ENCODE measurements at places on chromosomes 4 and X.

DNA sequence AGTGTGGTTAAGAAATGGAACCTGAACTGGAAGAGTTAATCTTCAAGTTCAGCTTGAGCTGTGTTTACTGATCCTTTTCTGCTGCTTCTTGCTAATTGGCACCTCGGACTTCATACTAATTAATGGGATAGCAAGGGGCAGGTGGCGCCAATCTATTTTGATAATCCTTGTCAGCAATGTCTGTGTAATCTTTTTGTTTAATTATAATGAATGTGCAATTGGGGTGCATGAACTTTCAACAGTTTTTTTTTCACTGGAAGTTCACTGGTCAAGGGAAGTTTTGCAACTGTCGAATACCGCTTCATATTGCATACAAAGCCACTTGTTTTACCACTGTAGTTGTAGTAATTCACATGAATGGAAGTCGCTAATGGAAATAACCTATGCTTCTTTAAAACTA lies 261.0 kb downstream of the BMPR1B start:
- no peak for DNase-seq

- DNase-seq = no peak
Measured at GRCh38 chrX:83916525-83916924, 55.6 kb downstream of the CYLC1 start.

- no peak for DNase-seq
Measured at GRCh38 chr4:174592256-174592984, 70.1 kb upstream of the HPGD start.

DNA sequence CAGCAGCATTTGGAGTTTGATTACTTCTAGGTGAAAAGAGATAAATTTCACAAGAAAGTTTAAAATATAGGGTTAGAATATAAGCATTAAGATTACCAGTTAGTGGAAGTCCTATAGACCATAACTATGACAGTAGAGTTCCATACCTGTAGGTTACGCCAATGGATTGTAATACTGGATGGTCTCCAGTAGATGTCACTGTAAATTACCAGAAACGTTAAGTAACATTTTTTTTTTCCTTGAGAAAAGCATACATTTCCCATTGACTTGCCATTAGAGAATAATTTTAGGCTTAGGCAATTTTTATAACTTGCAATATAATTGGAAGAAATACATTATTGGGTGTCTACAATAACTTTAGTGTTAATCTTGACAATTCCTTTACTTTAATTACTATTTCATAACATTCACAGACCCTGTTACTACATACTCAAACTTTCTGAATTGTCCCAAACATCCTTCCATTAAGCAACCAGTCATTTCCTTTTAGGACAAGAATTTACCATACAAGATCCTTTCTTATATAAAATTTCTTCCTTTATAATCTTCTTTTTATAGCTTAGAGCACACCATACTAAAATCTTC lies 304.1 kb upstream of the TECRL start:
- DNase-seq = no peak

DNA sequence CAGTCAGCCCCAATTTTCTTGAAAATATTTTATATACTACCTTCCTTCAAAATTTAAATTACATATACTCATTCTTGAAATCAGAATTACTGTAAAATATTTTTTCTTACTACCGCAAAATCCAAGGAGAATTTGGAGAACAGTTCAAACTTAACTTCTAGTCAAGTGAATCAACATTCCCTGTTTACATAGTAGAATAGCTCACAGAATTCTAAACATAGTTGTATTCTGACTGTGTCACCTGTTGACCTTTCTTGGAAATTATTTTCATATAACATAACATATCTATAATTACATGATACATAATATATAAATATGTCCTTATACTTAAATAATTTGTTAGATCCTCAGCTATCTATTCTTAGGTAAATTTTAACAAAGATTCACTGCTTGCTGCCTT lies 31.0 kb upstream of the FGF5 start:
- no peak for DNase-seq

- no peak for DNase-seq
Measured at GRCh38 chrX:15881381-15881897, 26.8 kb upstream of the AP1S2 start.

DNA sequence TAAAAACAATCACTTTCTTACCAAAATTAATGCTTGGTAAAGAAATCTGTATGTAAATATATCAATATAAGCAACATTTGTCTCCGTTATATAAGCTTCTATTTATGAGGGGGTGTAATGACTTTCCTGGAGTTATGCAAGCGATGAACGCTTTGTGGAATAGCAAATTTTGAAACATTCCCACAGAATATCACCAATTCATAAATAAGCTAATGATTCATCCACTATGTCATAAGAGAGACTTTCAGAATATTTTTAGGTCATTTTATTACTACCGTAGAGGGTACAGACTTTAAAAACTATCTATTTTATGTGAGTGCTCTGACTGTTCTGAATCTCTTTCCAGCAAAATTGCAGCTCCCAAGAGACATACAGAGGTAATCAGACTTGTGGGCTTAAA lies 179.5 kb upstream of the FTHL17 start:
- DNase-seq = no peak

DNA sequence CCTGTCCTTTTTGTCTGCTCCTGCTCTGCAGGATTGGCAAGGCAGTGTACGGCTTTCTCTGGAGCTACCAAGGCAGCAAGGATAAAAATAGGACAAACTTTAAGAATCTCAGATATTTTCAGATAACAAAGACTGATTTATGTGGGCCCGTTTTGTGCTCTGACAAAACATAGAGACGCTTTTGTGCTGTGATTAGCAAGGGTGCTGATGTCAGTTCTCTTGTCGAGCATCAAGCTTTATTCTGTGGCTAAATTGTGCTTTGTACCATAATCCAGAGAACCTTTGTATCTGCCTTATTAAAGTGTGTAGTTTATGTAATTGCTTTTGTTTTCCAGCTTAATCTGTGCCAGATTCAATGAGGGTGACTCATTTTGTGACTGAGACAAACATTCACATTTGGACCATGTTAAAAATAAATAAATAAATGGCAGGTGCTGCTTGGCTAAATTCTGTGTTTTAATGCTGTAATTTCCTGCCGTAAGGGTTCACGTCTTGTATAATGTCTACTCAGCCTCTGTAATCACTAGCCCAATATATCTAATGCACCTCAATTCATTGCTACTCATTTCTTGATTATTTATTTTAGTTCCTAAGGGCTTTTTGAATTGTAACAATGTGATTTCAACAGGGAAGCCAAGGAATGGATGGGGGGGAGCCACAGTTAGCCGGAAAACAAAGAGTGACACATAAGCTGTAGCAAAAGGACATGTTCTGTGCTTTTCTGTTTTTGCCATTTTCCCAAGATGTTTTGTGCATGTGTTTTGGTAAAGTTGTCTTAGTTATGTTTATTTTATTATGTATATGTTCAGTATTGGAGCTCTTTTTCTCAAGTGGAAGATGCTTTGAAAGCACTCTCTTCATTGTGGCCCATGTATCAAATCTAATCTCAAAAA lies 75.1 kb downstream of the GAB1 start:
- no peak for DNase-seq

GRCh38 chr4:54541426-54542118 lies 116.2 kb upstream of the KIT start:
- no peak for DNase-seq

DNA sequence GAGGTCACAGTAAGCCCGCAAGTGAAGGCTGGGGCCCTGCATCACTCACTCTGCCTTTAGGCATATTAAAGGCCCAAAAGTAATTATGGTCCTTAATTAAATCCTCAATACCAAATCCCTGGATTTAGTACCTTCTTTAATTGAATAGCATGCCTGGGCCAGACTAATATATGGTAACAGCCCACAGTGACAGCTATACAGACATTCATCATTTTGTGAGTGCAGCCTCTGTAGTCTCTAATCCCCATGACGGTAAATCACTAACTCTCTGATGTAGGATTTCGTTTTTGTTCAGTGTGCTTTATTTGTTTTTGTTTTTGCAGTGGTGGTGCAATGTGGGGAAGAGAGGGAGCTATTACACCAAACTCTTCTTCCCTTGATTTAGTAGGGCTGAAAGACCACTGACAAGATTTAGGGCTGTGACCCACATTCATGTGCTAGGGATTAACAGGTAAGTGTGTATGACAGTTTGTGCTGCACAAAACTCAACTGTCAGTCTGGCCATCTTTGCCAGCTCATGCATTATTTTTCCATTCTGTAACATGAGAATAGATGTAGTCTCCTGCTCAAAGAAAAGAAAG lies 60.6 kb upstream of the SLC39A8 start:
- no peak for DNase-seq

DNA sequence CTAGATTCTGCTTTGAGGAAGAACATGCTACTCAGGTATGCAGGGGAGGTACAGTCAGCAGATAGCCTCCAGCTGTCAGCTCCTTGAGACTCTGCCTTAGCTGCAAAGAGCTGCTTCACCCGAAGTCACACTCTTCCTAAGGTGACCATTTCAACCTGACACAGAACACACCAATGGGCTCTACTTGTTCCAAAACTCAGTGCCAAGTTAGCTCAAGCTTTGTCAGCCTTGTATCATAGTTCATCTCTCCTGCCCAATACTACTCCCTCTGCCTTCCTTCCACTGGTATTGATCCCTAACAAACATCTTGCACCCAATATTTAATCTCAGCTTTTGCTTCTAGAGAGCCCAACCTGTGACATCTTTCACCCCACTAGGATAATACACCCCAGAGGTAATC lies 7.8 kb upstream of the SMARCA1 start:
- DNase-seq = no peak

DNA sequence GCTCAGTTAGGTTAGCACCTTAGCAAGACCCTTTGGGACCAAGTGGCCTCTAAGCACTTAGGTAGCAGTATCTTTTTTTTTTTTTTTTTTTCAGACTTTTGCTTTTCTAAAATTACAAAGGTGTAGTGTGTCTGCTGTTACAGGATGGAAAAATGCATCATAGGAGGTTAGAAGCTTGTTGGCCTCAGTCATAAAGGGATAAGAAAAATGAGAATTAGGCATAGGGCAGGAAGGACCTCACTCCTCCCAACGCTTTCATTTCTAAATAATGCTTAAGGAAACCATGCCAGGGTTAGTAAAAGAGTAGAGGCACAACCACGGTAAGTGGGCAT lies 148.4 kb upstream of the PLAC1 start:
- no peak for DNase-seq

GRCh38 chr4:98285676-98286075 lies 24.5 kb downstream of the RAP1GDS1 start:
- DNase-seq = no peak

- no peak for DNase-seq
Measured at GRCh38 chr4:140185412-140186081, 31.6 kb upstream of the MAML3 start.

- DNase-seq = no peak
Measured at GRCh38 chr4:152368001-152368400, 167.9 kb downstream of the FBXW7 start.

GRCh38 chr4:61716426-61716825 lies 516.3 kb downstream of the ADGRL3 start:
- DNase-seq = no peak

- no peak for DNase-seq
Measured at GRCh38 chrX:12378706-12379105, 240.4 kb downstream of the FRMPD4 start.

DNA sequence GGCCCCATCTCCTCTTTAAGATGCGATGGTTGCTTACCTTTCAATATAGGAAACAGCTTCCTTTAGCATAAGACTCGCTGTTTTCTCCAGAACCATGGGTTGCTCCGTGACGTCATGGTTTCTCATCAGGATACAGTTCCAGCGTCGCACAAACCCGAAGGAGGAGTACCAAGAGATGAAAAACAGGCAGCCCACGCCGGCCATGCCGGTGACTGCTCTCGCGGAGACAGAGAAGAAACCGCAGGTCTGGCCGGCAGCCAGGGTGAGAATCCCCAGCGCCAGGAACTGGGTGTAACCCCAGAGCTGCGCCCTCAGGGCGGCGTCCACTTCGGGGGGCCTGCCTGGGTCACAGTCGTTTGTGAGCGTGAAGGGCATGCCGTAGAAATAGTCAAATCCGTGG lies 11.4 kb downstream of the ARSD start:
- no peak for DNase-seq

DNA sequence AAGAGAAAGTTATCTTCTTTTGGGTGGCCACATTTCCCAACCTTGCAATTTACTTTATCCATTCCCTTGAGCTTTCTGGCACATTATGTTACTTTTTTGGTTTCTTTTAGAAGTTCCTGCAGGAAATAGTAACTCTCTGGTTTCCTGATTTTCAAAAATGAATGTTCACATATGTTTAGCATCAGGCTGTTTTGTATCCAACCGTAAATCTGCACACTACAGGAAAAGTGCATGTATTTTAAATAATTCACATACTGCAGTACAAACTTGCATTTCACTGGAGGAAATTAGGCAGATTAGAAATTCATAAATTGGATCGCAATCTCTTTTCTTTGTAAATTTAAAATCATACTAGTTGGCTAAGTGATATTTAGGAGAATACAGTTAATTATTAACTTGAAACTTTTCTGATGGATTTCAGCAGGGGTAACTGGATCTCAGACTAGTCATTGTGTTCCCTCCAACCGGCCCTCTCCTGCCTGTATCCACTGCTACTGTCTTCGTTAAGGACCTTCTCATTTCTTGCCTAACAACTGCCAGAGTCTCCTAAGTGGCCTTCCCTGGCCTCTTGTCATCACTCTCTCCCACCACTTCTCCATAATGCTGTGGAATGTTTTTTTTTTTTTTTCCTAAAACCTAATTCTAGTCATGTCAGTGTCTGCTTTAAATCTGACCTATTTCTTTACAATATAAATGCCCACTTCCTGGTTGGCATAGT lies 137.2 kb downstream of the UNC5C start:
- no peak for DNase-seq

- DNase-seq = no peak
Measured at GRCh38 chrX:39654183-39654925, 443.4 kb downstream of the BCOR start.

DNA sequence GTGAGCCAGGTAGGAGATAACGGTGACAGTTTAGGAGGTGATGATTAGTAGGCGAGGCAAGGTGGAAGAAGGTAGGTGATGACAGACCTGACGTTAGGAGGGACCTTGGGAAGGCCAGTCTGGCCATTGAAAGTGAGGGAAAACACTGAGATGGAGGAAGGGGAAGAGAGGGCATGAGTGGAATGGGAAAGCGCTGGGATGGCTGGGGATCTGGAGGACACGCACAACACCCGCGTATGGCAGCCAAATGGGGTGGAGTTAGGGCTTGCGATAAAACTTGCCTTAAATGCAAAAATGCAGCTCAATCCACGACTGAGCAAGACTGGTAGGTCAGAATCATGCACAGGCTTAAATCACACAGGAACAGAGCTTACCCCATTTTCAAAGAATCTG lies 605 bp upstream of the CDKL2 start:
- no peak for DNase-seq

- no peak for DNase-seq
Measured at GRCh38 chr4:158519226-158519625, 2.5 kb upstream of the RXFP1 start.

GRCh38 chr4:39484582-39485272 lies 25.9 kb downstream of the LIAS start:
- no peak for DNase-seq

GRCh38 chrX:150696331-150696730 lies 3.1 kb downstream of the MTMR1 start:
- no peak for DNase-seq

- no peak for DNase-seq
Measured at GRCh38 chrX:44775726-44776125, 68.1 kb upstream of the DUSP21 start.

GRCh38 chr4:102402223-102402622 lies 56.9 kb upstream of the SLC39A8 start:
- DNase-seq = no peak

Data from T-cell (primary cell).